ENCODE measurements at places on chromosomes 2 and 18.

- DNase-seq, result no peak
Observed at GRCh38 chr18:24947521-24948305, 404.3 kb downstream of the ZNF521 start.

DNA sequence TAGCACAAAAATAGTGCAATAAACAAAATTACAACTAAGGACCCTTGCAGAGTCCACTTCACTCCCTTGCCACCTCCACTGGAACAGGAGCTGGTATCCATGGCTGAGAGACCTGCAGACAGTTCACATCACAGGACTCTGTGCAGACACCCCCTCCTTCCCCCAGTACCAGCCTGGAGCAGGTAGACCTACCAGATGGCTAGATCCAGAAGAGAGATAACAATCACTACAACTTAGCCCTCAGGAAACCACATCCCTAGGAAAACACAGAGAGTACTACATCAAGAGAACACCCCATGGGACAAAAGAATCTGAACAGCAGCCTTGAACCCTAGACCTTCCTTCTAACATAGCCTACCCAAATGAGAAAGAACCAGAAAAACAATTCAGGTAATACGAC lies 49.8 kb downstream of the FBXO15 start:
- no peak for DNase-seq

DNA sequence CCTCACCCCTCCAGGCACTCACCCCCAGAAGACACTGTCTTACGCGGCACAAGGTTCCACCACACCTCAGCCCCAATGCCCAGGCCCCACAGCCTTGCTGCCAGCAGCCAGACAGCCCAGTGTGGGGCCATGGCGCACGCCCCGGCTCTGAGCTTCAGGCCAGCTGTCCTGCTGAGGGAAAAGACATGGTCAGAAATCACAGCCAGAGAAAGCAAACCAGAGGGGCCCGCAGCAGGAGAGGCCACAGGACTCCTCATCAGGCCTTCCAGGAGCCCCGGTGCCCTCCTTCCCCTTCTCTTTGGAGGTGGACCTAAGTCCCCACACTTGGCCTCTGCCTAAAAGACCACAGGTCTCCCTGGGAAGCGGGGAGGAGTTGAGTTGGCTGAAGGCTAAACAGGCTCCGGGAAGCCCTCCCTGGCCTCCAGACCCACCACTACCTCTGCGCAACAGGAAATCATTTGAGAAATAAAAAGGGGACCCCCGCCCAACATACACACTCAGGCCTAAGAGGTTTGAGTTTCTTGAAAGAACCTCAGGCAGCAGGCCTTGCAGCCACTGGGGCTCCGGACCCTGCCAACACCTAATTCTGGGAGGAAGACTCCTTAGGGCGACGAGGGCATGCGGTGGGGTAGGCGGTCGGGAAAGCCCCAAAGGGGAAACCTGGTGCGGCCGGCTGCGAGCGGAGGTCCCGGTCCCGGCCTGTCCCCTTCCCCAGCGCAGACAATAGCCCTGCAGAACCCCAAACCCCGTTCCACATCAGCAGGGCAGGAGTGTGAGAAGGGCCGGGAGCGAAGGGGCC lies 1.9 kb downstream of the SEMA4C start:
- no peak for DNase-seq

DNA sequence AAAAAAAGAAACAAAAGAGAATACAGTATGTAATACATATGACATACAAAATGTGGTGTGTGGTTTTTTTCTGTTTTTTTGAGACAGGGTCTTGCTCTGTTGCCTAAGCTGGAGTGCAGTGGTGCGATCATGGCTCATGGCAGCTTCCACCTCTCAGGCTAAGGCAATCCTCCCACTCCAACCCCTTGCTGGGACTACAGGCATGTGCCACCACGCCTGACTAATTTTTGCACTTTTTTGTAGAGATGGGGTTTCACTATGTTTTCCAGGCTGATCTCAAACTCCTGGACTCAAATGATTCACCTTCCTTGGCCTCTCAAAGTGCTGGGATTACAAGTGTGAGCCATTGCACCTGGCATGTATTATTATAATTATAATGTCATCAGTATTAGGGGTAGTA lies 38.9 kb downstream of the DHX57 start:
- DNase-seq, result no peak

DNA sequence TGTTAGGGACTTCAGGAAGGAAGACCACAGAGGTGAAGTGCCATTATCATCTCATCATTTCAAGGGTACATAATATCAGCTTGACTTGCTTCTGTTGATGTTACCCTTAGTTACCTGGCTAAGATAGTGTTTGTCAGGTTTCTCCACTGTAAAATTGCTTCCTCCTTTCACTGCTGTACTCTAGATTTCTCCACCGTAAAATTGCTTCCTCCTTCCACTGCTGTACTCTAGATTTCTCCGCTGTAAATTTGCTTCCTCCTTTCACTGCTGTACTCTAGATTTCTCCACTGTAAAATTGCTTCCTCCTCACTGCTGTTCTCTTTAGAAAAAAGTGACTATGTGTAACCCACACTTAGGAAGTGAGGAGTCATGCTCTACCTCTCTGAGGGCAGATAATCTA lies 1460.3 kb downstream of the SUCLG1 start:
- no peak for DNase-seq

- no peak for DNase-seq
Observed at GRCh38 chr2:182894174-182894573, 27.7 kb upstream of the FRZB start.

DNA sequence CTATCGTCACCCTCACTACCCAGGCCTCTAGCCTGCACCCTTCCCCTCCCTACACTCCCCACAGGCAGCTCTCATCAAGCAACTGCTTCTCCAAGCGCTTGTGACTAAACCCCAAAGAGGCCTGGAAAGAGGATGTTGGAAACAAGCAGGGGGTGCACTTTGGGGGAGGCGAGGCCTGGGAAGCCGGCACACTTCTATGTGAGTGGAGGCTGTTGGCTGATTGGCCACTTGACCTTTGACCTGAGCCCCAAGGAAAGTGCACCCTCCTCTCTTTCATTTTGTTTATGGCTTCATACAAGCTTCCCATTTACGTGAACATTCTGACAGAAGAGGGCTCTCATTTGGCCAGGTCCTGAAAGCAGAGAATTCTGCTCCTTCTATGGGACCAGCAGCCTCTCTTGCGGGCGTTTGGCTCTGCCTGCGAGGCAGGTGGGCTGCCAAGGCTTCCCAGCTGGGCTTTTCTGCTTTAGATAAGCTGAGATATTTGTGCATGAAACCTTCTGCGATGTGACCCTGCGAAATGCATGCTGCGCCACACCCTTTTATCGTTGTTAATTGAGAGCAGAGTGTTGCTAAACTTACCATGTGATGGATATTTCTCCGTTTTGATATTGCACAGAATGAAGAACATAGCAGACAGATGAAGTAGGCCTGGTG lies 134.8 kb upstream of the NCK2 start:
- no peak for DNase-seq

- no peak for DNase-seq
Observed at GRCh38 chr2:32783469-32783868, 155.6 kb downstream of the TTC27 start.

GRCh38 chr18:74303936-74304335 lies 11.7 kb upstream of the C18orf63 start:
- no peak for DNase-seq

- no peak for DNase-seq
Observed at GRCh38 chr18:32319084-32319483, 129.2 kb downstream of the MEP1B start.

- no peak for DNase-seq
Observed at GRCh38 chr2:179243046-179243445, 21.6 kb downstream of the SESTD1 start.

DNA sequence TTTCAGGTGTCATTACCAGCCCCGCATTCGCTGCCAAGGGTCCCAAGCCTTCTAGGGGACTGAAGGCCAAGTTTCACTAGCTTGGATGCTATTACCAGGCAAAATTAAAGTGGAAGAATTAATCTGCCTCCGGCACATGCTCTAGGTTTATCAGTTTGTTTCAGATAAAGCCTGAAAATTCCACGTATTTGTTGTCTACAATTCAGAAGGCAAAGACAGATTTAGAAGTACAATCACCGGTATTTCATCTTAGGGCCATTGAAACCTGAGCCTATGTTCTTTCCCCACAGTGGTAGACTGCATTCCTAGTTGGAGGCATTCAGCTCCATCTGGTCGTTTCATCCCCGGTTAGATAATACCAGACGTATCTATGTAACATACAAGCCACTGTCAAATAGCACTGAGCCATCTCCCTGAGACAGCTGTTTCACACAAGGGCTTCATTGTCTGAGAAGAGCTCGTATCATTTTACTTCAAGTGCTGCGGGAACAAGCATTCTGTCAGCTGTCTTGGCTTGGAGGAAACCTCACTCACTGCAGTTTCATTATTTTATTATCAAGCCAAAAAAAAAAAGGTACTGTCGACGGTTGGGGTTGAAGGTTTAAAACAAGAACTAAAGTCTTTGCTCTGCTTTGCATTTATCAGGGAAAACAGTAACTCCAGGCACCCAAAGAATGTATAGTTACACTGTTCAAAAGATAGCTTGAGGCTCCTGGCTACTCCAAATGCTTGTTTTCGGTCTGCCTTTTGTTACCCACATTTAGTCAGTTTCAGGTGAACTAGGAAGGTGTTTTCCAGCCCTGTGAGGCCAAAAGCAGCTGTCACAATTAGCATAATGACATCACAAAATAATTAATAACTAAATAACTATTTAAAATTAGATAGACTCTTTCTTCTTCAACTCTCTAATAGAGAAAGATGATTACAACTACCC lies 76.7 kb downstream of the TGIF1 start:
- peak; percentile 95 for DNase-seq

DNA sequence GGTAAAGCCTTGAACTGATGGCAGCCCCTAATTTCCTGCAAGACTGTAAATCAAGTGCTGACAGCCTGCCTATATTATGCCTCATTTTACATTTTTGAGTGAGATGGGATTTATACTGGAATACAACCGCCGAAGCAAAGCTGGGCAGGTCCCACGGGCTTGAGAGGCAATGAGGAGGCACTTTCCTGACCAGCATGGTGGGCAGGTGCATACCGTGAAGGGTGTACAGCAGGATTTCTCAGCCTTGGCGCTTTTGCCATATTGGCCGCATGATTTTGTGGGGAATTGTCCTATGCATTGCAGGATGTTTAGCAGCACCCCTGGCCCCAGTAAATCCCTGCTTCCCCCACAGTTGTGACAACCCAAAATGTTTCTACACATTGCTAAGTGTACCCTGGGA lies 22.8 kb downstream of the CEP68 start:
- no peak for DNase-seq

DNA sequence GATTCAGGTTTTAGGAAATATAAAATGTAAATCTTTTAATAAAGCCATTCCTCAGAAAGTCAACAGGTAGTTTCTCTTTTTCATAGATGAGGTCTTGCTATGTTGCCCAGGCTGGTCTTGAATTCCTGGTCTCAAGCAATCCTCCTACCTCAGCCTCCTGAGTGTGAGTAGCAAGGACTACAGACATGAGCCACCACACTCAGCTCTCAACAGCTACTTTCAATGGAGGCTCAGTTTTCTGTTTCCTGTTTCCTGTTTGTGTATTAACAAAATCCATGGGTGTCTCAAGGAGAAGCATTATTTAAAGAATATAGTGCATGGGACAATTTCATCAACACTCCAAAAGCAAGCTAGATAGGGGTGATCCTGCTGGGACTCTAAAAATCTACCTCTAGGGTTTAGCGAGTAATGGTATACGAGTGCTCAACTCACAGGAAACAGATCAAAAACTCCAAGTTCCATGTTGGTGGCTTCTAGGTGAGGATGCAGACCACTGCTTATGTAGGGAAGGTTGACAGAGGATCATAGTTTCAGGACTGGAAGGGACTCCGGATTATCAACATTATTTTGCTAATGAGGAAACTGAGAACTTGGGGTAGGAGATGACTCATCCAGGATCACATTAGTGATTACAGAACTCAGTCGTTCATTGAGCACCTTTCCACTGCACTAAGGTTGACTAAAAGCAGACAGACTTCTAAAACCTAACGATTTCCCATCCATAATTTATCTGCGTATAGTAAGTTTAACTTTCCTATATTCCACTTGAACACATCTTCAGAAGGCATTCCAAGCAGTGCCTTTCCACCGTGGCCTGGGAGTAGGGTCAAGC lies 61.7 kb upstream of the WIPF1 start:
- no peak for DNase-seq

DNA sequence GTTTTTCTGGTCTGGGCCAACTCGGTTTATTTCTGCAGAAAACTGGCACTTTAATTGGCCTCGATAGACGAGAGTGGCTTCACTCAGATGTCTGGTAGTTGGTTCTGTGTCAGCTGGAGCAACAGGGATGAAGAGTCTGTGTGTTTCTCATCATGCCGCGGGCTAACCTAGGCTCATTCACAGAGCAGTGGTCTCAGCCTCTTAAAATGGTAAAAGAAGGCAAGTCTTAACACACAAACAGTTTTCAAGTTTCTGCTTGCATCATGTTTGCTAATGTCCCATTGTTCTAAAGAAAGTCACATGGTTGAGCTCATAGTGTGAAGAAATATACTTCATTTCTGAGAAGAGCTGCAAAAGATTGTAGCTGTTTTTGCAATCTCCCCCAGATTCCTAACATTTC lies 37.5 kb upstream of the ANXA4 start:
- no peak for DNase-seq
